Liver (tissue), 10 donors: ENCODE measurements at places on chromosomes 2 and 18. TPM values are rescaled to one million over a fixed set of nuclear protein-coding genes. Genes with fewer than 3 reads are reported as not detected.

Gene ANKRD62
- not detected for total RNA-seq

Gene AMER3
- not detected for total RNA-seq

- H3K4me3 ChIP-seq: no peak overlapping the region
- no peaks in the 10 kb centered on the region for H3K27me3 ChIP-seq
- no peaks in the 10 kb centered on the region for H3K4me1 ChIP-seq
- H3K36me3 ChIP-seq: no peaks in the 10 kb centered on the region
- no peak overlapping the region for H3K27ac ChIP-seq
- no peak for DNase-seq
Measured at GRCh38 chr2:17800693-17801458, 15.4 kb upstream of the MSGN1 start.

GRCh38 chr2:70901227-70902066 lies 34.3 kb upstream of the ATP6V1B1 start:
- H3K27ac ChIP-seq: no peak overlapping the region
- H3K4me3 ChIP-seq: no peak overlapping the region
- peaks cover 4% of the 10 kb centered on the region for H3K27me3 ChIP-seq

- no peak overlapping the region for H3K27ac ChIP-seq
- H3K27me3 ChIP-seq: no peaks in the 10 kb centered on the region
- no peaks in the 10 kb centered on the region for H3K4me1 ChIP-seq
- no peaks in the 10 kb centered on the region for H3K36me3 ChIP-seq
- H3K4me3 ChIP-seq: no peak overlapping the region
Measured at GRCh38 chr2:18588049-18588448, 1.3 kb downstream of the NT5C1B start.

DNA sequence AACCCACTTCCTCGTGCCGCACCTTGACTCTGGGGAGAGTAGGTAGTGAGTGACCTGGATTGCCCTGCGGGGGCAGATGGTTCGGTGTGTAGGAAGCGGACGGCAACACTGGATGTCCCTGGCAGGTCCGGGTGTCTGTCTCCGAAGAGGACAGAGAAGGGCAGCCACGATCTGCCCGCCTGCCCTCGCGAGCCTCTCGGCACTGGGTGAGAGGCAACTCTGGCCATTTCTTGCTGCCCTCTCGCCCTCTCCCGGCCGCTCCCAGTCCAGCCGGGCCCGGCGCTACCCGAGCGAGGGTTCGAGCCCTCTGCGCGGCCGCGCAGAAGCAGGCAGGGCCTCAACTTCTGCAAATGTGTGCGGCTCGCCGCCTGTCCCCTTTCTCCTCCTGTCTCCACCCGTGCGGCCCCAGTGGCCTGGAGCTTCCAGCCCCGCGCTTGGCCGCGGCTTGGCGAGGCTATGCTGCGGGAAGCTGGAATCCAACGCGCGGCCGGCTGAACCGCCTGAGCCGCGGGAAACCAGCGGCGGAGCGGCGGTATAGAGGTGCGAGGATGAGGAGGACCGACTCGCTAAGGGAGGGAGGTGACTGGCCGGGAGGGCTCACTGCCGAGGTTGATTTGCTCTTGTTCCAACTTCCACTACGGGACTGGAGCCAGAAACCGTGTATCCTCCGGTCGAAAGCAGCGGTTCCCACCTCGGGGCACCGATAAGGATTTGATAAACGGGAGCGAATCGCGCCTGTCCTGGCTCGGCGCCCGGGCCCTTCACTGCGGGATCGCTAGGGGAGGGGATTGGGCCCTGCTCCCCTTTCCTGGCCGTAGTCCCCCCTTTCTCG lies 1.5 kb downstream of the EPAS1 start:
- DNase-seq: peak; percentile 58
- peak overlapping the region; percentile 98 for H3K27ac ChIP-seq
- H3K36me3 ChIP-seq: no peaks in the 10 kb centered on the region
